ENCODE measurements at places on chromosomes 6 and 20.

DNA sequence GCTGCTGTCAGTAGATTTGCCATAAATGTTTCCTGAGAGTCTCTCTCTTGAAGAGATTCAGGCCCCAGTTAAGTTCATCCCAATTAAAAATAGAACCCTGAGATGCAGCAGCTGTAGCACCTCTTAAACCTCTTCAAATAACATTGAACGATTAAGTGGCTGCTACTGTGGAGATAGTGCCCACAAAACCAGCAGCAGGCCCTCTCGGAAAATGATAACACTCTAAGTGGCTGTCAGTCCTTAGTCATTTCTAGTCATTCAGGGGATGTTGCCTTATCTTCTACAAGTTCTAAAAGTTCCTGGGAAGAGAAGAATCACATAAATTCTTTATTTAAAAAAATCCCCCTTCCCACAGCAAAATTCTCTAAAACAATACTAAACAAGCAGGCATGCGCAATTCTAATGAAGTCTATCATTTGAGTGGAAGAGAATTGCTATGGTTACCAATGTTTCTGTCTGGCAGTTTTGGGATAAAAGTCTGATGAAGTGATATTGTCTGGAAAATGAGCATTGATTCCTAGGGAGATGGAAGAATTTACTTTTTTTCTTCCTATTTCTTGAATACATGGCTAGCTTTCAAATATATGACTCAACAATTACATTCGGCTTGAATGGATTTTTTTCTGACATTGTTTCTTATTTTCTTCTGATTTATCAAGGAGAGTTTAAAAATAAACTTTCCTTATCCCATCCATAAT, 131.9 kb downstream of the TRMT11 start:
- no peak for DNase-seq

DNA sequence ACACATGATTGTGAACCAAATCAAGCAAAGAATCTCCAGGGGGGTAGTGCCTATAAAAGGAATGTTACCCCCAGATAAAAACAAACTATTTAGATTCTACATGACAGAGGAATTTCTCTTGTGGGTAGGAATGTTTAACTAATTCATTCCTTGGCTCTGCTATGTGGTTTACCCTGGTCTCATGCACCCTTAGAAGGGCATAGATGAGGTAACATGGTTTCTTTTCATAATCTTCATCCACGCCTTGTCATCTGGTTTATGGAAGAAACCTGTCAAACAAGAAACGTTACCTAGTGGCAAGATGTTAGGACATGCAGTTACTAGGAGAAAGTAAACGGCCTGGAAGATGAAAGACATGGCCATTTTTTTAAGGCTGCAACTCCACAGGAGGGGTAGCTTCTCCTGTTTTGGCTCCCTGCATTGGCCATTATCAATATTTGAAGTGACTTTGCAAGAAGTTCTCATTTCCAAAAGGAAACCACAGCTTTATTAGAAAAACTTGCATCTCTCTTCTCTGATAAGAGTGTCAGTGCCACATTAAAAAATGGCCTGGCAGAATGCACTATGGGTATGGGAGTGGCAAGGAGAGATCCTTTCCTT, 45.5 kb downstream of the STX11 start:
- no peak for DNase-seq

- no peak for DNase-seq
Observed at GRCh38 chr6:4545893-4546292, 230.3 kb upstream of the CDYL start.

DNA sequence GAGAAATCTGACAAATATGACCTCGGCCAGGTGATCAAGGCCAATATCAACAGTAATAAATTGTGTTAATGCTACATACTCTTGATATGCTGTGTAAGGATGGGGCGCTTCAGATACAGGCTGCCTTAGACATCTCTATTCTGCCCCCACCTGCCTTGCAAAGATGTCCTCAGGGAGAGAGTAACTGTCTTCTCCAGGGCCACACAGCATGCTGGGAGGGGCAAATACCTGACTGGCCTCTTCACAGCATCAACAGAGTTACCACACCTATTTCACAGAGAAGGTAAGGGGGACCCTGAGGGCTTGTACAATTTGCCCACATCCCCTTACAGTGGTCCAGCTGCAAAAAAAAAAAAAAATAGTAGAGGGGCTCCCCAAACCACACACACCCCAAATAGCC, 17.2 kb upstream of the KIAA1755 start:
- no peak for DNase-seq

GRCh38 chr20:36281785-36282380, 24.3 kb upstream of the DLGAP4 start:
- no peak for DNase-seq

DNA sequence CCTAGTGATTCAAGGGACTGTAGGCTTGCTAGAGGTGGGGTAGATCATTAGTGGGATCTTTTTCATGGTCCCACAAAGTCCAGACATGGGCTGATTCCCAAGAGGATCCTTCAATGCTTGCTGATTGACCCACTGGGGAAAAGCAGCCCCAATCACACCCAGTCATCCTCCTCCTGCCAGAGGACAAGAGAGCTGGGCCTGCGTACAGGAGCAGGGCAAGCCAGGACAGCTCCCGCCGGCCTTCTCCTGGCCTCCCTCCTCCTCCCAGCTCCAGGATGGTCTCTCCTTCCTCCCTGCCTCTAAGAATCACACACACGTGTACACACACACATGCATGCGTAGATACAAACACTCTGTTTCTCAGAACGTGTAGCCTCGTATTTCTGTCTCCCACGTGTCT, 27.0 kb downstream of the KCNK15 start:
- DNase-seq: no peak

DNA sequence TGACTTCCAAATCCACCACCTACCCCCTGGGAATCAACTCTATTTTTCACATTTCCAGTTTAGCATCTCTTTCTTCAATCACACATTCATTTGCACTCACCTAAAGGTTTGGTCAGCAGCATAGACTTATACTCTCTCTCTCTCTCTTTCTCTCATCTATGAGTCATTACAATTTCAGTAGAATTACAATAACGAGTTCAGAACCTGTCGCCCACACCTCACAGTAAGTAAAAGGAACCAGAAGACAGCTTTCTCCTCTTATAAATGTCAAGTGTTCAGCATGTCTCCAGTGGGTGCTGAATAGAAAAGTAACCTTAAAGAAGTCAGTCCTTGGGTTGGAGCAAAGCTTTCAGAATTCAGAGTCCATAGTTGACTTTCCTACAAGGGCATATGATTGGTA, 1.1 kb upstream of the PHACTR1 start:
- DNase-seq: no peak

GRCh38 chr6:4910037-4910760, 93.6 kb downstream of the RPP40 start:
- no peak for DNase-seq

- no peak for DNase-seq
Observed at GRCh38 chr6:167705211-167705750, 121.4 kb upstream of the AFDN start.
